GM23248 (cell line): ENCODE measurements at places on chromosomes 11 and 22.

DNA sequence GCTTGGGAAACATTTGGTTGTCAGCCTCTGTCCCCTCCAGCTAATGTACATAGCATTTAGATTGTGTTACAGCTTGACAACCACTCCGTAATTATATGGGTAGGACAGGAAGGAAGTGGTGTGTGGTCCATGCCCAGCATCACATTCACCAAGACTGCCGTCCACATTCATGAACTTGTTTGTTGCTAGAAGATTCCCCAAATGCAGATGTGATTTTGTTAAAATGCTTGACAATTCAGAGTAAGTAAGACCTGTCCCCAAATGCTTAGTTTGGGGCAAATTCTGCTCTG lies 1482.7 kb downstream of the TBC1D22A start:
- H3K4me3 ChIP-seq: no peak overlapping the region
- no peaks in the 10 kb centered on the region for H3K27me3 ChIP-seq
- no peak overlapping the region for H3K27ac ChIP-seq
- no peak for DNase-seq
- H3K36me3 ChIP-seq: no peaks in the 10 kb centered on the region
- H3K4me1 ChIP-seq: no peaks in the 10 kb centered on the region

DNA sequence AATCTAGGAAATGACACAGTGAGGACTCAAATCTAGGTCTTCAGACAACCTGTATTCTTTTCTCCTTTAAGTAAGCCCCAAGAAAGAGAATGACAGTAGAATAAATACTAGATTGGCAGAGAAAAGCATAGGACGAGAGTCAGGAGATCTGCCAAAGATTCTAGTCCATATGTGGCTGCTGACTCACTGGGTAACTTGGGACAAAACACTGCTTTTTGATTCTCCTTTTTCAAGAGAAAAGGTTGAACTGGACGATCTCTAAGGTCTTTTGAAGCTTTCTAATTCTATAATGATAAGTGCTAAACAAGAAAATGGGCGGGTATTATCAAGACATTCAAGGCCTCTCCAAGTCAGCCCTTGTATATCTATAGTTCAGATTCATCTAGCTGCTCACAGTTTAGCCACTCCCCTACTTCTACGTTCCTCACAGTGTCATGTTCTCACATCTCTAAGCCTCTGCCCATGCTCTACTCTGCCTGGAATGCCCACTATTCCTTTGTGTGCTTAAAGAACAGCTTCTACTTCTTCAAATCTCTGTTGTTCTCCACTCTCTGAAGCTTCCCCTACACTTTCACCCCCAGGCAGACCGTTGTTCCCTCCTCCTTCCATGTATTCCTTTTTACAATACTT lies 53.0 kb downstream of the RELT start:
- H3K4me1 ChIP-seq: peaks cover 27% of the 10 kb centered on the region
- no peaks in the 10 kb centered on the region for H3K27me3 ChIP-seq
- peak overlapping the region; percentile 59 for H3K27ac ChIP-seq
- H3K36me3 ChIP-seq: no peaks in the 10 kb centered on the region

GRCh38 chr22:49004484-49005399 lies 822.9 kb downstream of the BRD1 start:
- H3K4me1 ChIP-seq: no peaks in the 10 kb centered on the region
- H3K36me3 ChIP-seq: no peaks in the 10 kb centered on the region
- no peak overlapping the region for H3K4me3 ChIP-seq
- H3K27ac ChIP-seq: no peak overlapping the region

GRCh38 chr22:46815132-46815531 lies 52.7 kb downstream of the TBC1D22A start:
- H3K36me3 ChIP-seq: no peaks in the 10 kb centered on the region
- no peaks in the 10 kb centered on the region for H3K27me3 ChIP-seq
- peaks cover 27% of the 10 kb centered on the region for H3K4me1 ChIP-seq
- H3K27ac ChIP-seq: no peak overlapping the region

GRCh38 chr11:76380159-76380976 lies 564 bp downstream of the THAP12 start:
- peaks cover 17% of the 10 kb centered on the region for H3K4me1 ChIP-seq
- peak overlapping the region; percentile 60 for H3K27ac ChIP-seq
- no peaks in the 10 kb centered on the region for H3K36me3 ChIP-seq
- peak; percentile 62 for DNase-seq
- no peaks in the 10 kb centered on the region for H3K27me3 ChIP-seq
- peak overlapping the region; percentile 93 for H3K4me3 ChIP-seq

DNA sequence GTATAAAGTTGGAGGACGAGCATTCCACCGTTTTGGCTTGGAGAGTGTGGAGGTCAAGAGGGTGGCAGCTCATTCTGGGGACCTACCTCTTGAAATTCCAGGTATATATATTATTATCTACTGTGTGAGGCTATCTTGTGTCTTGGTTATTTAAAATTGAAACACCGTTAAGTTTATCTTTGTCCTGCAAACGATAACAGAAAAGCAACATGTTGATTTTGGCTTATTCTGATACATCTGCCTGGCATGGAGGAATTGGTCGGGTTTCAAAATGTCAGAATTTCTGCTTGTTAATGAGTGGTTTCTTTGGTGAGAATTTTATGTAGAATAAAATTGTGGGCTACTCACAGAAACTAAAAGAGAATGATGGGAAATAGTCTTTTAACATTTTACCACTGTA lies 54.4 kb downstream of the SVIP start:
- H3K27me3 ChIP-seq: no peaks in the 10 kb centered on the region
- H3K36me3 ChIP-seq: no peaks in the 10 kb centered on the region
- H3K4me3 ChIP-seq: no peak overlapping the region
- no peaks in the 10 kb centered on the region for H3K4me1 ChIP-seq
- DNase-seq: no peak
- no peak overlapping the region for H3K27ac ChIP-seq

- H3K27me3 ChIP-seq: no peaks in the 10 kb centered on the region
- H3K27ac ChIP-seq: no peak overlapping the region
- H3K4me3 ChIP-seq: no peak overlapping the region
- peaks cover 14% of the 10 kb centered on the region for H3K4me1 ChIP-seq
Measured at GRCh38 chr11:12329169-12329568, 48.2 kb upstream of the PARVA start.

DNA sequence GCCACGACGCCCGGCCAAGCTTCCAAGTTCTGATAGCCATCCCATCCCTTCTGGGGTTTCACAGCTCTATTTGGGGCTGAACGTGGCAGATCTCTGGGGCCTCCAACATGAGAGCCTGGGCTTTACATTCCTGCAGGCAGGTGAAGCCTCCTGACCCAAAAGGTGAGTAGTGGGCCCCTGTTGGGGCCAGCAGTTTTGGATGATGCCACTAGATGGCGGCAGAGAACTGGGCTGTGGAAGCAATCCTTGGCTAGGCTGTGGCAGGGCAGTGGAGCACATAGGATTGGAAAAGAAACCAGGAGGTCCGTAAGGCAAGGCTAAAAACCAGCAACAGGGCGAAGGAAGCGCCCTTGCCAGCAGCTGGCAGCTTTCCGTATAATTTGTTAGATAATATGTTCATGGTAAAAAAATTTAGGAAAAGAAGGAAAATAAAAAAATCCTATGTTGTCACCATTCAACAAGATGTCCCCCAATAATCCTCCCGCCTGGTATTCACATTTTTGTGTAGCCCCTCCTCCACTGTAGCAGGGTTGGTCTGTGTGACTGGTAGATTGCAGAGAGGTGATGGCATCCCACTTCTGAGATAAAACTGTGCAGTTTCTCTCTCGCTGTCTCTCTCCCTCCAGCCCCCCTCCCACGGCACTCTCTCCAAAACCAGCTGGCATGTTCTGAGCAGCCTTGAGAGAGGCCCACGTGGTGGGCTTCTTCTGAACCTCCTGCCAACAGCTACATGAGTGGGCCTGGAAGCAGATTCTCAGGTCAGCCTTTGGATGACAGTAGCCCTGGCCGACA lies 43.6 kb upstream of the OR4B1 start:
- peak; percentile 72 for DNase-seq
- H3K36me3 ChIP-seq: no peaks in the 10 kb centered on the region
- H3K4me1 ChIP-seq: peaks cover 20% of the 10 kb centered on the region
- peak overlapping the region; percentile 39; the same call in 1 of the 2 replicates for H3K4me3 ChIP-seq

GRCh38 chr11:44488165-44488965 lies 77.1 kb upstream of the CD82 start:
- H3K4me1 ChIP-seq: no peaks in the 10 kb centered on the region
- H3K27me3 ChIP-seq: peaks cover 25% of the 10 kb centered on the region; the same call in 1 of the 2 replicates
- no peak for DNase-seq
- H3K4me3 ChIP-seq: no peak overlapping the region
- H3K27ac ChIP-seq: no peak overlapping the region

DNA sequence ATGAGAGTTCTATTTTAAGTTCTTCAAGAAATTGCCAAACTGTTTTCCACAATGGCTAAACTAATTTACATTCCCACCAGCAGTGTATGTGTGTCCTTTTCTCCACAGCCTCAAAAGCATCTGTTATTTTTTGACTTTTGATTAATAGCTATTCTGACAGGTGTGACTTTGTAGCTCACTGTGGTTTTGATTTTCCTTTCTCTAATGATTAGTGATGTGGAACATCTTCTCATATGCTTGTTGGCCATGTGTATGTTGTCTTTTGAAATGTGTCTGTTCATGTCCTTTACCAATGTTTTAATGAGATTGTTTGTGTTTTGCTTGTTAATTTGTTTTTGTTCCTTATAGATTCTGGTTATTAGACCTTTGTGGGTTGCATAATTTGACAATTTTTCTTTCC lies 18.0 kb upstream of the RAB38 start:
- no peak for DNase-seq
- no peak overlapping the region for H3K4me3 ChIP-seq
- peaks cover 4% of the 10 kb centered on the region; the same call in 1 of the 2 replicates for H3K27me3 ChIP-seq
- no peaks in the 10 kb centered on the region for H3K36me3 ChIP-seq
- no peak overlapping the region for H3K27ac ChIP-seq

DNA sequence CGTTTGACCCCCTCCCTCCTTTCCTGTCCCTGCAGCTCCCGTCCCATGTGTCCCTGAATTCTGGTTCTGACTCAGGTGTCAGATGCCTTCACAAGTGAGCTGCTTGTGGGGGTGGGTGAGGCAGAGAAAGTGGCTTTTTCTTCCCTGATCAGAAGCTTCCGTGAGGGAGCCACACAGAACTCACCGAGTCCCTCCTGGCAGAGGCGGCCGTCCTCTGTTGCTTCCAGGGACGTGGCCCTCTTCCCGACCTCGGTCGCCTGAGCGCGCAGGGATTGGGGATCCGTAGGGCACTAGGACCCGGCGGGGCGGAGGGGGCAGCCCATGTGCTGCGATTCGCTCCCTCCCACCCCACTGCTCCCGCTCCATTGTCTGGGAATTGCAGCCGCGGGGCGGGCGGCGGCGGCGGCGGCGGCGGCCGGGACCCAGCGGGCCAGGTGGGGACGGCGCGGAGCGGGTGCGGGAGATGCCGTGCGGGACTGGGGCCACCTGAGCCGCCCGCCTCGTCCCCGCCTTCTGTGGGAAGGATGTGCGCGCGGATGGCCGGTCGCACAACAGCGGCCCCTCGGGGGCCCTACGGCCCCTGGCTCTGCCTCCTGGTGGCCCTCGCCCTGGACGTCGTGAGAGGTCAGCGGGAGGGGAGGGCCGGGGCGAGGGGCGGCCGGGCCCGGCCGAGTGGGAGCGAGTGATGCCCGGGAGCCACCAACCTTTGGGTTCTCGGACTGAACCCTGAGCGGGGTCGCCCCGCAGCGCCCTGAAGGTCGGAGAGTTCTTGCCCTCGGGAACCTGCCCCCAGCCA lies at the start of gene TMEM132A:
TSS of gene TMEM132A (plus strand) at position 351 of the 796 bp plus-strand sequence. CDS start at position 525, 174 bp downstream.
- no peaks in the 10 kb centered on the region for H3K36me3 ChIP-seq
- H3K27me3 ChIP-seq: no peaks in the 10 kb centered on the region
- peak within 1 kb of the TSS; percentile 72 for H3K4me3 ChIP-seq
- peaks cover 10% of the 10 kb centered on the region; the same call in 1 of the 2 replicates for H3K4me1 ChIP-seq
- no peak within 1 kb of the TSS for H3K27ac ChIP-seq

GRCh38 chr11:88174709-88175568 lies at the start of gene RAB38:
TSS of gene RAB38 (minus strand) at chr11:88175443. CDS start at chr11:88175384, 59 bp downstream.
- no peaks in the 10 kb centered on the region for H3K27me3 ChIP-seq
- no peaks in the 10 kb centered on the region for H3K36me3 ChIP-seq
- DNase-seq: peak; percentile 92
- H3K4me3 ChIP-seq: peak within 1 kb of the TSS; percentile 67
- no peaks in the 10 kb centered on the region for H3K4me1 ChIP-seq

DNA sequence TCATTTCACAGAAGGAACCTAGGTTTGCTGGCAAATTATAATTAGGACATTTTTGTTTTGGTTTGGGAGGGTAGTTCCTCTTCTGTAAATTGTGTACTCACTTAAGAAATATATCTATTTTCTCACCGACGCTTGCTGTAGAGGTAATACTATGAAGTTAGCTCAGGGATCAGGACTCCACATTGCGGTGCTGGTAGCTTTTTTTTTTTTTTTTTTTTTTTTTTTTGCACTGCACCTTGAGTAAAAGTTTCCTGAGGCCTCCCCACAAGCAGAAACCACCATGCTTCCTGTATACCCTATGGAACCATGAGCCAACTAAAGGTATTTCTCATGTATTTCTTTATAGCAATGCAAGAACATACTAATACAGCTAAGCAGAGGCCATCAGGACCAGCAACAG lies 14.7 kb downstream of the UBTFL1 start:
- no peaks in the 10 kb centered on the region for H3K4me1 ChIP-seq
- H3K4me3 ChIP-seq: no peak overlapping the region
- no peaks in the 10 kb centered on the region for H3K36me3 ChIP-seq
- no peak overlapping the region for H3K27ac ChIP-seq

DNA sequence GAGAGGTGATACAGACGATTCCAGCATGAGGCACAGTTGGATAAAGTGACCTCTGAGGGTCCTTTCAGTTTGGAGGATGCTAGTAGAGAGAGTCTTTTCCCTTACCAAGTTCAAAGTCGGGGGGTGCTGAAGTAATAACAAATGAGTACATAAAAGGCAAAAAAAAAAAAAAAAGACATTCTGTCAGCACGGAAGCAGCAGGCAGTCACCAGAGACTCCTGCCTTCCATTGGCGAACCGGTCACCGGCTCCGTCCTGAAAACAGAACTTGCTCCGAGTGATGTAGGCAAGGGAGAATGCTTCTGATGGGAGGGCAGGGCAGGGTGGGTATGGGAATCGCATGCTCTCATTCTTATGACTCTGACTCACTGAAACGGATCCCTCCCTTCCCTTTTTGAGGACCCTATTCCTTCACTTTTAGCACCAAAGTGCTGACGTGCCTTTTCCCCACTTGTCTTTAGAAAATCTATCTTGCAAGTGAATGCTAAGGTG lies 65.9 kb downstream of the PRR5L start:
- no peaks in the 10 kb centered on the region for H3K27me3 ChIP-seq
- H3K27ac ChIP-seq: peak overlapping the region; percentile 75
- H3K36me3 ChIP-seq: no peaks in the 10 kb centered on the region
- peak; percentile 89 for DNase-seq
- H3K4me1 ChIP-seq: peaks cover 29% of the 10 kb centered on the region

DNA sequence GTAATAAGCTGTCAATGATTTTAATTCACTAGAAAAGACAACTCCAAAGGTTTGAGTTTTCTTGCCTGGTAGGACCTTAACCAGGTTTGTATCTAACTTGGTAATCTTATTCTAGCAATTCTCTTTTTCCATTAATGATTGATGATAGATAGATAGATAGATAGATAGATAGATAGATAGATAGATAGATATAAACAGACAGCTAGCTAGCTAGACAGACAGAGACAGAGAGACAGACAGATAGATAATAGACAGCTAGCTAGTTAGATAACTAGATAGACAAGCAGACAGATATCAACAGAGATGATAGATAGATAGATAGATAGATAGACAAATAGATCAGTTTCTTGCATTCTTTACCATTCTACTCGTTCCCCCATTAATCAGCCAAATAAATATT lies 15.3 kb downstream of the TMPRSS6 start:
- no peaks in the 10 kb centered on the region for H3K36me3 ChIP-seq
- no peak overlapping the region for H3K27ac ChIP-seq
- no peak for DNase-seq
- peaks cover 34% of the 10 kb centered on the region for H3K27me3 ChIP-seq
- H3K4me1 ChIP-seq: no peaks in the 10 kb centered on the region
